ENCODE measurements at places on chromosomes 7 and 10.

GRCh38 chr7:24313777-24314176 is 29.8 kb downstream of the NPY start:
- DNase-seq: no peak

DNA sequence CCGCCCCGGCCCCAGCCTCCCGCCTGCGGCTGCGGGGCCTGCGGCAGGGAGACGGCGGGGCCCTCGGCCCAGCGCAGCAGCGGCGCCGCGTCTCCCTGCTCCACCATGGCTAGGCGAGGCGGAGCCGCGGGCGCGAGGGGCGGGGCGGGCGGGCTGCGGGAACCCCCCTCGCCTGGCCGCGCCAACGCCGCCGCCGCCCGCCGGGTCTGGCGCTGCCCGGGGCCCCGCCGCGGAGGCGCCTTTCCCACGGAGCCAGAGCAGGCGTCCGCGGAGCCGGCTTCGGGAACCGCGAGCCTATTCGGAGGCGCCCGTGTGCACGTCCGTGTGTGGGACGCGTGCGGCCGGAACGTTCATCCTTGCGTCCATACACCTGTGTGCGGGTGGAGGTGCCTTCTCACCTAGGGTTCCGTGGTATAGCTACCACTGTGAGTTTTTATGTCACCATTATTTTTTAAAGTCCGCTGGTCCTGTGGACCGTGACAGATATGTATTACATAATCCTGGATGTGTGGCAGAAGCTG is at the start of gene DENND11:
DENND11 (minus strand) TSS at position 120 of the 521 bp plus-strand sequence; CDS start at position 107, 13 bp downstream.
- DNase-seq: no peak

DNA sequence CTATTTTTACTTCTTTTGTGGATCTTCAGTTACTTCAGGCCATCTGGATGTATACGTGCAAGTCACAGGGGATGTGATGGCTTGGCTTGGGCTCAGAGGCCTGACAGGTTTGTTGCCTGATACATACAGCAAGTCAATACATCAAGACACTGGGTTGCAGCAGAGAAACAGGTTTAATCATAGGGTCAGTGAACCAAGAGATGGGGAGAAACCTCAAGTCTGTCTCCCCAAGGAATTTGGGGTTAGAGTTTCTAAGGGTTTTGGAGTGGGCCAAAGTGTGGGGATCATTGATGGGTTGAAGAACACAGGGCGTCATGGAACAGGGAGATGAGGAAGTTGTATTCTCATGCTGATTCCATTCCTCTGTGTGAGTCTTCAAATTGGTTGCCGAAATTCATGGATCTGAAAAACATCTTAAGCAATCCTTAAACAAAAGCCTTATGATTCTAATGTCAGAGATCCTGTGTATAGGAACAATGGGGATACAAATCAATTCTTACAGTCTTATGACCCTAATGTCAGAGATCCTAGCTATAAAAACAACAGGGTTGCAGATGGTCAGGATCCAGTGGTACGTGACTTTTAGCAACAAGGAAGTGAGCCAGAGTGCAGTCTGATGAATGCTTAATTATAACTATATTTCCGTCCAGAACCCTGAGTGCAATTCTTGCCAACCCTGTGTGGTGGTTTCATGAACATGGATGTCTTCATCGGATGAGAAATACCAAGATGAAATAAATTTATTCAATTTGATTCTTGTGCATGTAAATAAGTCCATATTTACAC is 18.9 kb downstream of the OTUD1 start:
- DNase-seq: no peak

DNA sequence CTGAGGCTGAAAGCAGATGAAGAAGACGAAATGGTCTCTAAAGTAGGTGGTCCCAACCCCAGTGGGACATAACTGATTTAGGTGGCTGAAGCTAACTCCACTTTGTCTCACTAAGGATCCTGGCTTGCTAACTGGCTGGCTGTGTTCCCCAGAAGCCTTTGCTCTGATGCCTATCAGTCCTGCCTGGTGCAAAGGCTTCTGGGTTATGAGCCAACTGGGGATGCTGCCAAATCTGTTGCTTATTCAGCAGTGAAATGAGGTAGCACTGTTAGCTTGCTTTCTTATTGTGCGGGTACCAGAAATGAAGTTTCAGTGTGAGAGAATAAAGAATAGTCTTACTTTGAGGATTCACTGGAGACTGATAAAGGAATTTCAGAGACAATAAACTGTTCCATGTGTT is 18.1 kb downstream of the PRKG1 start:
- DNase-seq: peak; percentile 38

- peak; percentile 77 for DNase-seq
Observed at GRCh38 chr7:132117181-132117580, 459.1 kb downstream of the PLXNA4 start.

DNA sequence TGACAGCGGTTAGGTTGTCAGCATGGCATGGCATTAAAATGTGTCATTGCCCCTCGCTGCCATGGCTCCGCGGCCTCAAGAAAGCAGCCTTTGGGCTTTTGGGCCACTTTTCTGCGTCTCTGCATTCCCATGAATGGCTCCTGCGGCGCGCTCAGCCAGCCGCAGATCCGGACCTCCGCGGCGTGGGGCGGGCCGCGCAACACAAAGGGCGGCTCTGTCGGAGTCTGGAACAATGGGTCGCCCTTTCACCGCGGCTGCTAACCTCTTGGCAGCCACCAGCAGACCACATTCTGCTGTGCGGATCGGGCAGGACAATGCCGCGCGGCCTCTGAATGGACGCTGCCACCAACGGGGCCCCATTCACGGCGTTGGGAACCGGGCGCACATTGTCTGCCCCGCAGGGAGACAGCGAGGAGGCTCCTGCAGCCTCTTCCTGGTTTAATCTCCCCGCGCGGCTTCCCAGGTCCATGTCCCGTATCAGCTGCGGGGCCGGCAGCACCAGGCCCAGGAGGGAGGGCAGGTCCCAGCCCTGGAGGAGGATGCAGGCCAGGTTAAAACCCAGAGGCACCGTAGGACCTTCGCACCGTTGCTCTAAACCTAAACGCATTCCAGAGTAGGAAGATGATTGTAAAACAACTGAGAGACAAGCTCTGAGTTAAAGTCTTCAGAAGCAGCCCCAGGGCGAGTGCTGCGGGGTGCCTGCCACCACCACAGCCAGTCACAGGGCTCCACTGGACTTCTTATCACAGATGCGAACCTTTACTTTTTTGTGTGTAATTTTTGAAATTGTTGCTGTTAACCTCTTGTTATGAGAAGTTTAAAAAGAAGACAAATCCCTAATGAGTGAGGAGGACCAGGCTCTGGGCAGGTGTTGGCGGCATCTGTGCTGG is 71.6 kb downstream of the NKX6-2 start:
- DNase-seq: no peak

DNA sequence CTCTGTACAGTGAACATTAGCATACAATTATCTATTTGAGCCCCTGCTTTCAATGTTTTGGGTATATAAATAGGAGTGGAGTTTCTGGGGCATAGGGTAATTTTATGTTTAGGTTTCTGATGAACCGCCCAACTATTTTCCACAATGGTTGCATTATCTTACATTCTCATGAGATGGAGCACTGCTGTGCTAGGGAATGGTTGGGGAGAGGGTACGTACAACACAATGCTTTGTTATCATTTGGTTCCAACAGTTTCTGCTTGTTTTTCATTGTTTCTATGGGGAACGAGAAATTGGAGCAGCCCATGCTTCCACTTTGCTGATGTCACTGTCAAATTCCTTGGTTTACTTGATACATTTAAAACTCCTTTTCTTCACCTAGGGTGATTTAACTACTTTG is 1115.3 kb downstream of the REEP3 start:
- DNase-seq: no peak

GRCh38 chr7:20661884-20662283 is 46.4 kb downstream of the ABCB5 start:
- DNase-seq: no peak

DNA sequence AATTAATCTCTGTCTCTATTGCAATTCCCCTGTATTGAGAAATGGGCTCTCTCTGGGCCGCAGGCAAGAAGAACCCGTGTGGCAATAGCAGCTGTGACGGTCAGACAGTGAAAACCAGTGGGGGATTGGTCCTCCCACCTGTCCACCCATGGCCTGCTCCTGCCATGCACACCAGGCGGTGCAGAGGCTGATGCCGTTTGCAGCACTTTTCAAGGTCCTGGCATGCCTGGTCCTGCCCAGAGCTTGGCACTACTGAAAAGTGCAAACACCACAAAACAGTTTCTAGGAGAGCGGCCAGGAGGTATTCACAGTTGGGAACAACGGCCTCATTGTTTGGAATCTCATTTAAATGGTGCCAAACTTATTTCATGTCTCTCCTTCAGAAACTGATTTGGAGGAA is 41.5 kb downstream of the PSPH start:
- no peak for DNase-seq

DNA sequence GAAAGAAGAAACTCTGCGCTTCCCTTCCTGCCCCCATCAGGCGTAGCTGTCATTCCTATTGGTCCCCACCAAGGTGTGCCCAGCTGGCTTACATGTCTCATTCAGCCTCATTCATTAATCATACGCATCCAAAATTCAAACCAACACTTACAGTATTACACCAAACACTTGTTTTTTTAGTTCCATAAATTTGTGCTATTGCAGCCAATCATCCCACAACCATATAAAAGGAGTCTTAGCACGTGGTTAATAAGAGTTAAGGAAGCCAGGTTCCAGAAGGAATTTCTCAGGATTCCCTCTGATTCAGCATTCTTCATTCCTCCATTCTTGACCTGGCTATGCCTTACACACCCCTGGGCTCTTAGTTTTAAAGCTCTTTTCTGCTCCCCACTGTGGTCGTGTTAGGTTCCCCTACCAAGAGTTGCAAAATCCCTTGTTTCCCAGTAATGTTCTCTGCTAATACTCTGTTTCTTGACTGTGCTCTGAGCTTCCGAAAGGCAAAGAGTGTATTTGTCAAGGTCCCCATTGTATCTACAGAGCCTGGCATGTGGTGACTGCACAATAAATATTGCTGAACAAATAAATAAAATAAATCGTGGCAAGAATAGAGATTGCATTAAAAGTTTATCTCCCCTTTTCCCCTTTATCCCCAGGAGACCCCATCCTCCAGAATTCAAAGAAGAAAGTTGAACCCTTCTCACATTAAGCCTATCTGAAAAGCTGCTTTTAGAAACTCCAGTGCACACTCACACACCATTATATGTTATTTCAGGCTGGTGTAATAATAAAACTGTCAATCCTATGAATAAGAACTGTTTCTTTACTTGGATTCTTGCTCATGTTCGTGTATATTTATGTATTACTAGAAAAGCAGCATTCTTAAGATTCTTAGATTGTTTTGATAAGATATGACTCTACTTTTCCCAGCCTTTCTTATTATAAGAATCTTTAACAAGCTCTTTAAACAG is 514.4 kb downstream of the INHBA start:
- DNase-seq: peak; percentile 73

DNA sequence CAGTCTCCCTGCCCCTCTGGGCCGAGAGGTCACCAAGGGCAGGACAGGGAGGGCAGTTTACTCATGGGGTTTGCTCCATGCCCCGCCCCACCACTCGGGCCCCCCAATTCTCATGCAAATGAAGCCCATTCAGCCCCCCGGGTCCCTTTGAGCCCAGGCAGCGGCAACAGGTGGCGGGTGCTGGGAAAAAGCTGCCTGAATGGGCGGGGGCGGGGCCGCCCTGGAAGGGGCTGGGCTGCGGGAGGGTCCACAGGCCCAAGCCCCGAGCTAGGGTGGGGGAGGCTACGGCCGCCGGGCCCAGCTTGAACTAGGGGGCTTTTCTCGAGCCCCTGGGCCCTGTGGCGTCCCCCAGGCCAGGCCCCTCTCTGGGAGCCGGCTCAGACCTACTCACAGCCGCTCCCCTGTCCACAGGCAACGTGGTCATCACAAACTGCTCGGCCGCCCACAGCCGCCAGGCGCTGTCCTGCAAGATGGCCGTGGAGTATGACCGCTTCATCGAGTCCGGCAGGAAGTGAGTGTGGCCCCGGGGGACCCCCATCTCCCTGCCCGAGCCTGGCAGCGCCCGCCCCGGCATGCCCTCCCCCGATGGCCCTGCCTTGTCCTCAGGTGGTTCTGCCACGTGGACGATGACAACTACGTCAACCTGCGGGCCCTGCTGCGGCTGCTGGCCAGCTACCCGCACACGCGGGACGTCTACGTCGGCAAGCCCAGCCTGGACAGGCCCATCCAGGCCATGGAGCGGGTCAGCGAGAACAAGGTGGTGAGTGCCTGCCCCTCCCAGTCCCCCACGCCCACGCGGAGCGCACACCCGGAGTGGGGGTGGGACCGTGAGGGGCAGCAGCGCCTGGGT is 5.5 kb downstream of the LFNG start:
- no peak for DNase-seq

GRCh38 chr7:81094952-81095351 is 176.1 kb upstream of the SEMA3C start:
- DNase-seq: no peak

- no peak for DNase-seq
Observed at GRCh38 chr7:22275661-22276060, 81.3 kb downstream of the RAPGEF5 start.

DNA sequence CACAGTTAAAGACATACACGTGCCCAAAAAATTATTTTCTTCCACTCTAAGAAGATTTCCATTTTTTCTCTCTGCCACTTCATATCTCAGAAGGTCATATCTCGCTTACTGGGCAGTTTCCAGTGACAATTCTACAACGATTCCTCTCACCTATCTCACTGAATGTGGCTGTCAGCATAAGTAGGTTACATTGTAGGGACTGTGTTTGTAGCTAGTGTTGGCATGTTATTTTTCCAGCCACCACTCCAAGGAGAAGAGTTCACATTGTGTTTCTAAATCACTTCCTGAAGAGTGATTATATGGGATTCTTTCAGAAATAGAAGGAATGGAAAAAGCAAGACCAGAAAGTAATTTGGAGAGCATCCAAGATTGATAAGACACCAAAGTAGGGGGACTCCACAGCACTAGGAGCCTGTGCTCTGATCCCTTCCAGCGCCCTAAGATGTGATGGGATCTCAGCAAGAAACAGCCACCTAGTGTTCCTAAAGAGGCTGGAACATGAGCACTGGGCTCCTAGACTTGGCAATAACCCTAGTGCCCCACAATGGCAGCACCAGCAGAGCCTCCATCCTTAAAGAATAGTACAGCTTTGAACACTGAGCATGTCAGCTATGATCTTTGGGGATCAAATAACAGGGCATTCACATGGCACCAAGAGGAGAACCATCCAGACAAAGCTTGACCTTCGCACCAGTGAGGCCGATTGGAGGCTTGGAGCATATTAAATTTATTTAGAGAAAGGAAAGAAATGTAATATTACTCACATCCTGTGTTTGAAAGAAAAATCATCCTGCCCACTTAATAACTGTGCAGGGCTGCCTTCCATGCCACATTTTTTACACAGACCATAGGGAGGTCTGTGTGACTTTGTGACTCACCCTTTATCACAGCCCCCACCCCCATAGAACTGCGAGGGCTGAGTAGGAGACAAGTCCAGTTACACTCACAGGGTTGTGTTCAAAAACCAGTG is 51.8 kb downstream of the CAV1 start:
- peak; percentile 81 for DNase-seq

DNA sequence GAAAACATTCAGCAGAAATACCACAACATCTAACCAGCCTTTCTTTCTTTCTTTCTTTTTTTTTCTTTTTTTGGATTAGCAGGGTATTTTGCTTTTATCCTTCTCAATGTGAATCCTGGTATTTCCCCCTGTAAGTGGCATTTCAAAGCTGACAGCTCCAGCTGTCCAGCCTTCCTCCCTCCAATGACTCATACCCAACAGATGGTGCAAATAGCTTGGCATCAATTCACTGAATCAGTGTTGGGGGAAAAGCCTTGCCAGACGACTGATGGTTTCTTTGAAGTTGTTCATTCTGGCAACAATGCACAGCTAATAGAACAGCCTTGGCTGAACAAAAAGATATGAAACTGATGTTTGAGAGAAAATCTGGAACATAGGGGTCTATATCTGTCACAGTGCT is 316.8 kb upstream of the STEAP1 start:
- DNase-seq: no peak
